Fibroblast of skin of left biceps (primary cell): ENCODE measurements at places on chromosomes 2 and 18.

DNA sequence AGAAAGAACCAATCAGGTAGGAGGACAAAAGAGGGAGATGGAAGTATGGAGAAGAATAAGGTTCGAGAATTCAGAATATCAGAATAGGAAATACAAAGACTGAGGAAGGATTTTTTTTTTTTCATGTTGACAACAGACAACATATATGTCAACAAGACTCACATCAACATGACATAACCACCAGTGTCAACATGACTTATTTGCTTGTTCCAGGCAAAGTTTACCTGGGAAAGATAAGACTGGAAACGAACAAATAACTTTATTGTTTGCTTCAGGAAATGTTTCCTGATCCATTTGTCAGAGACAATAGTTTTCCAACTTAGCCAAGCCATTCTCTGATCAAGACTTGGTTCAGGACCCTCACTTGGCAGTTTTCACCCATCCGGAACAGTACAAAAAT lies 321.9 kb upstream of the NETO1 start:
- no peak for DNase-seq

- DNase-seq, result no peak
Measured at GRCh38 chr2:3468296-3468988, 50.9 kb downstream of the ADI1 start.

DNA sequence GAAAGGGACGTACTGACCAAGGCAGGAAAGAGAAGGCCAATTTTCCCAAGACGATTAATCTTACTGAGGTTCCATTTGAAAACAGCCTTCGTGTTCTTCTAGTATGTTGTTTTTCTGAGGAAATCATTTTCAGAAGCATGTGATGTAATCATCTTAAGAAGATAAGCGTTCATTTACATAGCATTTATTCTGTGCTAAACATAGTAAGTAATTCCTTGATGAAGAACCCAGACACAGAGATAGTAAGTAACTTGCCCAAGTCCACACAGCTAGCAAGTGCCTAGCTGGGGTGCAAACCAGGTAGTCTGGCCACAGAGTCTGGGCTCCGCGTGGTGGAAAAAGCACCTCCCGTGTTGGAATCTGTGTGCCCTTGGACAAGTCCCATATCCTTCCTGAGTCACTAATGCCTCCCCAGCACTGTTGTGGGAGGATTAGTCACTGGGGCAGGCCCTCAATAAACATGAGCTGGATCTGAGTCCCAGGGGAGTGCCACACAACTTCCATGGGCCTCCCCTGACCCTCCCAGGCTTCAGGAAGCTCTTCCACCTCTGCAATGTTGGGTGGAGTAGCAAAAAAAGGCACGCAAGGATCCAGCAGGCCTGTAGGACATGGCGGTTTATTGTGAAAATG lies 26.9 kb upstream of the ASAP2 start:
- DNase-seq, result no peak

- DNase-seq, result no peak
Measured at GRCh38 chr2:95345081-95345562, 48.0 kb downstream of the KCNIP3 start.

- no peak for DNase-seq
Measured at GRCh38 chr2:233278921-233279320, 27.4 kb downstream of the ATG16L1 start.

DNA sequence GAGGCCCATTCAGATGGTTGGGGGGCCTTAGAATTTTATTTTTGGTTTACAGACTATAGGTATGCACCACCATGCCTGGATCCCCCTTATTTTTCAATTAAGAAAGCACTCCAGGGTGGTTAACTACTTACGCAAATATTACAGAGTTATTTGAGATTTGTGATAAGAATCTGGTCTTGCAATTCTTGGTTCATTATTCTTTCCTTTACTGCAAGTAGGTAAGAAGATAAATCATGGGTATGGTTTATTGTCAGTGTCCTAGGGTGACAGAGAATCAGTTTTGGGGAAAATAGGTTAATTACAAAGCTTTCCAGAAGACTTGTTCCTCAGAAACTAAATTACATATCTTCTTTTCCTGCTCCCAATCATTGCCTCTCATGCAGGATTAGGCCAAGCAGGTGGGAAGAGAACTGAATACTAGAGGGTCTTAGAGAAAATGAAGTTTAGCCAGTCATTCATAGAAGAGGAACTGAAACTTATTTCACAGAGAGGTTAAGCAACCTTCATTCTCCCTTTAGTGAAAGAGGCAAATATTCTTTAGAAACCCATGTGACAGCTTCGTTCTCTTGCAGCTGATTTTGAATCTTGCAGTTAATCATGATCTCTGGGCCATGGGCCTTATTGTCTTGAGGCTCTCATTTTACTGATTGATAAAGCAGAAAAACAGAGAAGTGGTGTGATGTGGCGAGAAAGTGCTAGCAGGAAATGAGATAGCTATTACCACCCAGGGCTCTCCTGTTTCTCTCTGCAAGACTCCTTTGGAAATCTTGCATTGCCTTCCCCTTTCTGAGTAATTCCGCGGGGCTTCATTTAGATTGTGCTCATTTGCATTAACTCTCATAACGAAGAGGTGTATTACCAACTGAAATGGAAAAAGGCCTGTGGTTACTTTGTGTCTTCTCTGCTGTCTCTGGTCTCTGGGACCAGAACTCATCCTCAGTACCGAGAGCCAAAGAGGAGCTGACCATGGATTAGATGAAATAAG lies 44.8 kb upstream of the ARHGAP25 start:
- no peak for DNase-seq

GRCh38 chr2:20141056-20141762 lies 83.7 kb downstream of the SDC1 start:
- DNase-seq, result peak; percentile 61

- DNase-seq, result no peak
Measured at GRCh38 chr18:22197668-22198067, 28.3 kb downstream of the GATA6 start.

DNA sequence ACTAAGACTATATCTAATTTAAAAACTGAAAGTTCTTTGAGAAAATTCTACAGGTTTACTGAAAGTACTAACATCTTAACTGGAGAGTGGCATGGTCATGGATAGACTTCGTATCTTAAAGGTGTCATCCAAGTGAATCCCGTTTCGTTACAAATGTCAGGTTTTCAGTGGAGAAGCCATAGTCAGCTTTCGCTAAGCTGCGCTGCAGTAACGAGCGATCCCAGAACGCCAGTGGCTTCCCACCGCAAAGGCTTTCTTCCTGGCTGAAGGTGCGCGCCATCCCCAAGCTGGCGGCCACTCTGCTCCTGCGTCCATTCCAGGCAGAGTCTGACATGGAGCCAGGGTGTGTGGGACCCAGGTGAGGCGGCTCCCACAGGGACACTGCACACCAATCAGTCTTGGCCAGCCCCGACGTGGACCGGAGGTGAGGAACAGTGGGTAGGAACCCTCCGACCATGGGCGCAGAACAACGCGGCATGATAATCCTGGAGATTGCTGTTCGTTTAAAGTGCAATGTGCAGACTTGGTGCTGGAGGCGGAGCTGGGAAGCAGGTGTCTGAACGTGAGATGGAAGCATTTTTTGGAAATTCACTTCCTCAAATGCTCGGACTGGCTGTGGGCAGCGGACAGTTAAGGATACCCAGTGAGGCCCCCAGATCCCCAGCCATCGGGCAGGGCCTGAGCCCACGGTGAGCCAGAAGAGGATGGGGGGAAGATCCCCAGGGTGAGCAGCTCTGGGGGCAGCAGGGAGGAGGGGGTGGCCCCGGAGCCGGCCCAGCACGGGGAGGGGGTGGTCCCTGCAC lies 27.8 kb upstream of the KCNG2 start:
- DNase-seq, result no peak

- DNase-seq, result no peak
Measured at GRCh38 chr2:186835628-186836027, 13.3 kb downstream of the ZSWIM2 start.

DNA sequence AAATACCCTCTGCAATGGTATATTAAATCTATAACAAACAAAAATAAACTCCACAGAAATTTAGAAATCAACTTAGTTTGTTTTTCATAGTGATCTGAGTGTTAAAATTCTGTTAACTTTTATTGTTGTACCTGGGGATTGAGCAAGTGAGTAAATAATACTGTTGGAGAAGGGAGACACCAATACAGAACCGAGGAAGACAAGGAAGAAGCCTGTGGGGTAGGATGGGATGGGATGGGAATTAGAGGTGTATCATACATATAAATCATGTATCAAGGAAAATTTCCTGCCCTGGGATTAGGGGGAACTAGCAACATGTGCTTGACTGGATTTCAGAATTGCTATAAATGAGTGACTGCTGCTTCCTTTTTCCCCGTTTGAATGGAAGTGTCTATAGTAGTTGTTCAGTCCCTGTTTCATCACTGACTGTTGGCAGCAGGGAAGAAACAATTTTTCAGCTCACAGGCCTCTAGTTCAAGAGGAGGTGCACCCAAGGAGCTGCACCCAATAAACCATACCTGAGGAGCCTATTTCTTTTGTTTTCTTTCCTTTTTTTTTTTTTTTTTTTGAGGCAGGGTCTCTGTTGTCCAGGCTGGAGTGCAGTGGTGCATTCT lies 53.1 kb downstream of the SP110 start:
- no peak for DNase-seq

DNA sequence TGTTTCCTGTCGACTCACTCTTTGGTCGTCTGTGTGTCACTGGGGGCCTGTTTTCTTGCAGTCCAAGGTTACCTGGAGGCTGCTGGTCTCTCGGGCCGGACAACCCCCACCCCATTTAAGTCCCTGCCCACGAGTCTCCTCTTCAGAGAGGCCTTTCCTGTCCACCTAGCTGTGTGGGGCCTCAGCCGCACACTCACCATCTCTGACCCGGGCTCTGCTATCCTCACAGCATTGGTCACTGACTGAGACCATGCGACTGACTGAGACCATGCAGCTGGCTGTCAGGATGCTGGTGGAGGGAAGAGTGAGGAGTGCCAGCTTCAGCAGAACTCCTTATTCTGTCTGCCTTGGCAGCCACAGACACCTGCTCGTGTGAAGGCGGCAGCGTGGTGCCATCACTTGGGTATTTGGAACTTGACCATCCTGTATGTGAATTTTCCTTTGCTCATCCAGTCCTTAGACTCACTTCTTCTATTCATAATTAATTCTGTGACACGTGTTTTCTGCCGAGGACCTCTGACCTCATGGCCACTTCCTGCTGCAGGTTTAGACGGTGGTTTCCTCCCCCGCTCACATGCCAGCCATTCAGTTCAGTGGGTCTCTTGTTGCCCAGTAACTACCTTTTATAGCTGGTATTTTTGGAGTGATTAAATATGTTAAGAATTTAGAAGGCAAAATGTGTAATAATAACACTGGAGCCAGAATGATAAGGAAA lies 47.5 kb upstream of the ASB1 start:
- DNase-seq, result no peak

- no peak for DNase-seq
Measured at GRCh38 chr2:96795076-96795475, 21.0 kb upstream of the CNNM3 start.

DNA sequence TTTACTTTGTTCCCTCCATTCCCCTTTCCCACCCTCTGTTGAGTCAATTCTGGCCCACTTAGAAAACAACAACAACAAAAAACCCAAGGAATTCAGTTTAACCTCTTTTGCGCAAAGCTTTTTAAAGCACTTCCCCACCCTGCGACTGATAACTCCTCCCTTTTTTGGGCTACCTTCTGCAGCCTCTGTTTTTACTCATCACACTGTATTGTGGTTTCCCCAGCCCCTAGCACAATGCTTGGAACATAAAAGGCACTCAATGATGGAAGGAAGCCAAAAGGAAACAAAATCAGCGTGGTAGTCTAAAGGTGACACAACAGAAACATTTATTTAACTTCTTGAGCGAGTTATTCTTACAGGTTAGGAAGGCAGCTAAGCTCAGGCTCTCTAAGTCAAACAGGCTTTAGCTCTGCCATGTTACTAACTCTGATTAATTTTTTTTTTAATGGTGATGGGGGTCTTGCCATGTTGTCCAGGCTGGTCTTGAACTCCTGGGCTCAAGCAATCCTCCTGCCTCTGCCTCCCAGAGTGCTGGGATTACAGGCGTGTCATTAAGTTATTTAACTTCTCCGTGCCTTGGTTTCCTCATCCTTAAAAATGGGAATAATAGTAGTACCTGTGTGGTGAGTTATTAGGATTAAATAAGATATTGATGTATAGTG lies 1.3 kb downstream of the CEP68 start:
- no peak for DNase-seq

- DNase-seq, result no peak
Measured at GRCh38 chr2:132863961-132864360, 194.0 kb upstream of the LYPD1 start.

- DNase-seq, result no peak
Measured at GRCh38 chr2:233857511-233858141, 3.3 kb upstream of the HJURP start.

- no peak for DNase-seq
Measured at GRCh38 chr18:24009651-24010333, 4.8 kb upstream of the TTC39C start.

DNA sequence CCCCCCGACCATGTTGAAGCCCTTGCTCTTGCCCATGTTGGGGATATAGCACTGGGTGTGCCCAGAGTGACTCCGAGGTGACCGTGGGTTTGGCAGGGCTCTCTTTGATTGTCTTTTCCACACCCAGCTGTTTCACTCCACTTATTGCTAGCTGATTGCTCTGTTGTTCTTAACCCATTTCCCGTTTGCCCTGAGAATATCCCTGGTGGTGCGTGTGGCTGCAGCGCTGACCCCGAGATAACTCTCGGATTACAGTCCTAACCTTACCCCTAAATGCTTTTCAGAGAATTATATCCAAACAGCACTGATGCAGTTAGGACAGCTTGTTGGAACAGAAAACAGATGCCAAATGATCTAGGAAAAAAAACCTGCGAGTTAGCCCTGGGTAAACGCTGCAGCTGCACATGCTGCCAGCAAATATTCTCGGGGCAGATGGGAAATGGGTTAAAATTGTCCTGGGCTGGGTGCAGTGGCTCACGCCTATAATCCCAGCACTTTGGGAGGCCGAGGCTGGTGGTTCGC lies 34.3 kb upstream of the SNORC start:
- DNase-seq, result no peak

DNA sequence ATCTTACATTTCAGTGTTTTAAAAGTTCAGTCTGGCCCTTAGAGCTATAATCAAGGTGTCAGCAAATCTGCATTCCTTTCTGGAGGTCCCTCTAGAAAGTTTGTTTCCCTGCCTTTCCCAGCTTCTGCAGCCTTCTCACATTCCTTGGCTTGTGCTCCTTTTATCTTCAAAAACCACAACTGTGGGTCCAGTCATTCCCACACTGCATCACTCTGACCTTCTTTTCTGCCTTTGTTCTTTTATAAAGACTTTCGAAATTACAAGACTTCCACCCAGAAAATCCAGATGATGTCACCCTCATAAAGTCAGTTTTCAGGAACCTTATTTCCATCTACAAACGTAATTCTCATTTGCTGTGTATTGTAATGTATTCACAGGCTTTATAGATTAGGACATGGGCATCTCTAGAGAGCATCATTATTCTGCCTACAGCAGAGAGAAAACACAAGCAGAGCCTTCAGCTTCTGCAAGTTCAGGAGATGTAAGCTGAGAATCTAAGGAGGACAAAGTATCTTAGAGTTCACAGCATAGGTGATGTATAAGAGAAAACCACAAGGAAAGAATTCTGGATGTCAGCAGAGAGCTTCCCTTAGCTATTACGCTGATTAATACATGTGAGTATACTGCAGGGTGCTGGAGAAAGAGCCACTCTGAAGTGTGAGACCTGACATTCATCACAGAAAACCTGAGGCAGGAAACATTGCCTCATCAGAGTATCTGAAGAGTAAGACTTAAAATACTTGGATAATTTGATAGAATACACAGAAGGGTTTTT lies 1100.2 kb downstream of the CBLN2 start:
- no peak for DNase-seq

GRCh38 chr18:33744032-33744697 lies 166.1 kb downstream of the ASXL3 start:
- no peak for DNase-seq
